RPMI7951 (cell line): ENCODE measurements at places on chromosomes 4 and X. TPM values are rescaled to one million over a fixed set of nuclear protein-coding genes. Genes with fewer than 3 reads are reported as not detected.

Gene CTAG1A
- not detected in 2 replicates for total RNA-seq

Gene PITX2
- total RNA-seq = 0.48 TPM in 1 of 2 replicates, not detected in the other

Gene CXCL11
- total RNA-seq = 0.10 and 0.36 TPM in 2 replicates

Gene RHOXF2
- 0.29 TPM in 1 of 2 replicates, not detected in the other for total RNA-seq

Gene MTCP1
- 2.3 TPM in 2 replicates for total RNA-seq

Gene KCND1
- total RNA-seq = 0.59 and 1.4 TPM in 2 replicates

Gene FANCB
- total RNA-seq = 13.1 and 16.2 TPM in 2 replicates

Gene CACNA1F
- total RNA-seq = not detected in 2 replicates

Gene OPN1LW
- total RNA-seq = not detected in 2 replicates

Gene ZDHHC15
- 0.84 and 0.88 TPM in 2 replicates for total RNA-seq

Gene TDO2
- 12.1 and 12.9 TPM in 2 replicates for total RNA-seq

Gene TACC3
- total RNA-seq = 23.9 and 25.3 TPM in 2 replicates

Gene SPATA18
- 0.49 and 1.4 TPM in 2 replicates for total RNA-seq

Gene GC
- not detected in 2 replicates for total RNA-seq

Gene ANXA3
- 7.0 and 9.4 TPM in 2 replicates for total RNA-seq

Gene RTL9
- total RNA-seq = 0.24 and 0.39 TPM in 2 replicates

Gene CT45A3
- total RNA-seq = 0.36 TPM in 1 of 2 replicates, not detected in the other

Gene KLF8
- 2.2 and 3.4 TPM in 2 replicates for total RNA-seq

Gene MTNR1A
- total RNA-seq = not detected in 2 replicates
